NCI-H2107 (cell line): ENCODE measurements at places on chromosomes 2 and 18.

DNA sequence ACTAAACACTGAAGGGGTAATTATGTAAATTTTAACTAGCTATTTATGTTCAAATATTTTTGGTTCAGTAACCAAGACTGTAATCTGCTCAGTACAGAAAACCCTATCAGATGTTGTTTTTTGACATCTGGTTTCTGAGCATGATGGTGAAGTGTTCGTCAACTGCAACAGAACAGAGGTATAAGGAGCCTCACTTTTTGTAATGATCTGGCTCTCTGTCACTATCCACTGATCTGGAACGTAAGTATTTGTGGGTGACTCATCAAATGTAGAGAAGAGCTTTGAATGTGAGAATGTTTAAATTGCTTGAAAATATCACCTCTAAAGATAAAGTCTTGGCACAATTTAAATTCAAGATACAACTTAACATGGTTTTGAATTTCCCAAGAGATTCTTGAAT is 213.6 kb upstream of the FAM98A start:
- DNase-seq = no peak

GRCh38 chr2:128423788-128424165 is 105.1 kb upstream of the HS6ST1 start:
- no peak for DNase-seq

DNA sequence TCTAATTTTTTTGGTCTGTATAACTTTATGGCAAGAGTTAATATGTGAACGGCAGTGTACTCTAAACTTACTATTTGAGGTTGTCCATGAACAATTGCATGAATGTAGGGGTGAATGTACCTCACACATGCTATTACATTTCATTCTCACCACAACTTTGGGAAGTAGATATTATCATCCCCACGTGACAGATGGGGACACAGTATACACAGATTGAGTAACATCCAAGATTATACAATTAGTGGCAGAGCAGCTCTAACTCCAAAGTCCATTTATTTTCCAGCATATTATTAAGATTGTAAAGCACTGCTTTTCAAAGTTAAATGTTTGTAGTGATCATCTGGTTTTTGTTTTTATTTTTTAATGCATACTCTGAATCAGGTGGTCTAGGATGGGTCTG is 622.1 kb upstream of the ZEB2 start:
- no peak for DNase-seq

GRCh38 chr2:37394796-37395555 is 50.5 kb downstream of the QPCT start:
- DNase-seq = no peak

DNA sequence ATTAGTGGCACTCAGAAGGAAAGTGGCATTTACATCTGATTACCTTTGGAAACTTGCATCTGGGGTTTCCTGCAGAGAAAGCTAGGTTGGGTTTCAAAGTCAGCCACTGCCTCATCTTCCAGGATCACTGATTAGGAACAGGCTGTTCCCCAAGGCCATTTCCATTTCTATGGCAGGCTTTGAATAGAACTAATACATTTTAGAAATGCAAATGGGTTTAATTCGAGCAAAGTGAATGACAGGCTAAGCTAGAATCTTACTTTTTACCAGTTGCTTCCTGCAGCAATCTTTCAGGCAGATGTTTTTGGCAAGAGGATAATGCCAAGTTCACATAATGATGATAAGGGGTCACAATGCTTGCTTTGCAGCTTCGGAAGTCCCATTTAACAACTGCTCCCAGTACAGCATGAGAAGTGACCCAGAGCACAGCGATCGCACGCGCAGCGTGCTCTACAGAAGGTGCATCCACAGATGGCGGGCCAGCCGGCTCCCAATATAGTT is 336.7 kb downstream of the LPIN1 start:
- no peak for DNase-seq

GRCh38 chr2:186105016-186105724 is 366.6 kb downstream of the FSIP2 start:
- DNase-seq = no peak

GRCh38 chr2:83817511-83817910 is 641.6 kb downstream of the SUCLG1 start:
- no peak for DNase-seq

GRCh38 chr2:231604101-231604684 is 11.5 kb downstream of the TEX44 start:
- DNase-seq = no peak

DNA sequence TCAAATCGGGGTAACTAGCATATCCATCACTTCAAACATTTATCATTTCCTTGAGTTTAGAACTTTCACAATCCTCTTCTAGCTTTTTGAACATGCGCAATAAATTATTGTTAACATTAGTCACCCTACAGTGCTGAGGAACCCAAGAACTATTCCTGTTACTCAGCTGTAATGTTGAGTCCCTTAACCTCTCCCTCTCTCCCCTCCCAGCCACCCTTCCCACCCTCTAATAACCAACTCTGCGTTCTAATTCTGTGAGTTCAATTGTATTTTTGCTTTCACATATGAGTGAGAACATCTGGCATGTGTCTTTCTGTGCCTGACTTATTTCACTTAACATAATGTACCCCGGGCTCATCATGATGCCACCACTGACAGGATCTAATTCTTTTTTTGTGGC is 78.6 kb upstream of the RANBP2 start:
- DNase-seq = no peak

GRCh38 chr2:20350041-20350712 is 467 bp downstream of the PUM2 start:
- no peak for DNase-seq
